T-helper 17 cell (primary cell): ENCODE measurements at places on chromosomes 1 and 21.

- DNase-seq, result no peak
These were observed 6.0 kb upstream of the TRAPPC10 start for GRCh38 chr21:44006017-44006619.

GRCh38 chr1:26102526-26102925 is 9.1 kb upstream of the PDIK1L start:
- DNase-seq, result no peak

DNA sequence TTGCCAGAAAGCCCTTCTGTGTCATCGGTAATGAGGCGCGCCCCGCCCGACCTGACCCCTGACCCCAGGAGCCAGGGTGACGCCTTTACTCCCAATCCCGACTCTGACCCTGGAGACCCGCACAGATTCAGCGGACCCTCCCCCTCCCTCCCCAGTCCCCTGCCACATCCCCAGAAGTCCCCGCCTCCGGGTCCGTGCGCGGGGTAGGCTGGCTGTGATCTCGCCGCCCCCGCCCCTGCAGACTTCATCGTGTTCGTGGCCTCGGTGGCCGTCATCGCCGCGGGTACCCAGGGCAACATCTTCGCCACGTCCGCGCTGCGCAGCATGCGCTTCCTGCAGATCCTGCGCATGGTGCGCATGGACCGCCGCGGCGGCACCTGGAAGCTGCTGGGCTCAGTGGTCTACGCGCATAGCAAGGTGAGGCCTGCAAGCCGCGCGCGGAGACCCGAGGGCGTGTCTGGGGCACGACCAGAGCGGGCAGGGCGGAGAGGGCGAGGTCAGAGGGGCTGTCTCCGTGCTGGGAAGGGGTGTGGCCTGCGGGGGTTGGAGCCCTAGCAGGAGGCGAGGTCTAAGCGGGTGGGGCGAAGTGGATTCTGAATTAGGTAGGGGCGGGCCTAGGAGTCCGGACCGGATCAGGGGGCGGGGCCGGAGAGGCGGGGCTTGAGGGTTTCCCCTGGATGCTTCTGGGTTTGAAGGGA is 34.8 kb downstream of the KCNQ4 start:
- DNase-seq, result peak; percentile 78

DNA sequence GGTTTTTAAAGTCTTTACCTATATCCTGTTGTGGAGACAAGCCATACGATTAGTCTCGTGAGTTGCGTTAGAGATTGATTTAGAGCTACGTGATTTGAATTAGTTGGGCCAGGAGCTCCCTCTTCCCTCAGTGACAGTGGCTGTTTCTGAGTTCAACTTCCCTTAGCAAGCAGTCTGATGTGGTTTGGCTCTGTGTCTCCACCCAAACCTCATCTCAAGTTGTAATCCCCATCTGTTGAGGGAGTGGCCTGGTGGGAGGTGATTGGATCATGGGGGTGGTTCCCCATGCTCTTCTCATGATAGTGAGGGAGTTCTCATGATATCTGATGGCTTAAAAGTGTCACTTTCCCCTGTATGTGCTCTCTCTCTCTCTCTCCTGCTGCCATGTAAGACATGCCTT is 192.9 kb upstream of the PTGFR start:
- DNase-seq, result no peak

DNA sequence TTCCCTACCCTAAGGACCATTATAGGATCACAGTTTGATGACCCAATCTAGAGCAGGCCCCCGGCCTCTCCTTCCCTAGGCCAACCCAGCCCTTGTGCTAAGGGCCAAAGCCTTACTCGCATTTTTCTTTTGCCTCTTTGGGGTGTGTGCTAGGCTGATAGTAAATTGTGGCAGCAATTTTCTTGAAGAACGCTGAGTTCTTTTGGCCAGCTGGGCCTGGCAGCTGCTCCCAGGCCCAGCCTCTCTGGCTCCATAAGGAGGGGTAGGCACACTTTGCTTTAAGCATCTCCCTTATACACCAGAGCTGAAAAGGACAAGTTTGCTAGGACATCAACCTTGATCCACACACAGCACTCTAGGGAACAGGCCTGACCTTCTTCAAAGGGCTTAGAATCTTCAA is 4.2 kb downstream of the OLFML2B start:
- no peak for DNase-seq

- no peak for DNase-seq
These were observed 17.0 kb upstream of the MACF1 start for GRCh38 chr1:39187275-39188046.

DNA sequence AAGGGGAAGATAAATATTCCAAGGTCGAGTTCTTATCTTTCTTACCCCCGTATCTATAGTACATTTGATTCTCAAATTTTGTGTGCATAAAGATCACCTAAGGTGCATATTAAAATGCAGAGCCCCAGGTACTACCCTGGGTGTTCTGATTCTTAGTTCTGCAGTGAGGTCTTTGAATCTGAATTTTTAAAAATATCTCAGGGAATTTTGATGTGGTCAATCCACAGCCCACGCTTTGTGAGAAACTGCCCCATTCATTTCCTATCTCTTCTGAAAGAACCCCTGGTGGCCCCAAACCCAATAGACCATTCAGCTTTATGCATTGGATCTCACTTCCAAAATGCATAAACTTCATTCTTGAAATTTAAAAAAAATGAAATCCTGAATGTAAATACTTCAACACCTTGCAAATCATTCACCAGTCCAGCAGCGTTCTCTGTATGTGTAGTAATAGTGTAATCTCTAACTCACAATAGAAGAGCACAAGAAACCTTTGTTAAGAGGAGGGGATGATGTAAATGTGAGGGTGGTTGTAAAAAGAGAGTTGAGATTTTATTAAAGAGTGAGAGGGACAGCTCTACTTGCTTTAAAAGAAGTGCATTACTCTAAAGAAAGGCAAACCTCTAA is 108.8 kb upstream of the ZP4 start:
- DNase-seq, result no peak

DNA sequence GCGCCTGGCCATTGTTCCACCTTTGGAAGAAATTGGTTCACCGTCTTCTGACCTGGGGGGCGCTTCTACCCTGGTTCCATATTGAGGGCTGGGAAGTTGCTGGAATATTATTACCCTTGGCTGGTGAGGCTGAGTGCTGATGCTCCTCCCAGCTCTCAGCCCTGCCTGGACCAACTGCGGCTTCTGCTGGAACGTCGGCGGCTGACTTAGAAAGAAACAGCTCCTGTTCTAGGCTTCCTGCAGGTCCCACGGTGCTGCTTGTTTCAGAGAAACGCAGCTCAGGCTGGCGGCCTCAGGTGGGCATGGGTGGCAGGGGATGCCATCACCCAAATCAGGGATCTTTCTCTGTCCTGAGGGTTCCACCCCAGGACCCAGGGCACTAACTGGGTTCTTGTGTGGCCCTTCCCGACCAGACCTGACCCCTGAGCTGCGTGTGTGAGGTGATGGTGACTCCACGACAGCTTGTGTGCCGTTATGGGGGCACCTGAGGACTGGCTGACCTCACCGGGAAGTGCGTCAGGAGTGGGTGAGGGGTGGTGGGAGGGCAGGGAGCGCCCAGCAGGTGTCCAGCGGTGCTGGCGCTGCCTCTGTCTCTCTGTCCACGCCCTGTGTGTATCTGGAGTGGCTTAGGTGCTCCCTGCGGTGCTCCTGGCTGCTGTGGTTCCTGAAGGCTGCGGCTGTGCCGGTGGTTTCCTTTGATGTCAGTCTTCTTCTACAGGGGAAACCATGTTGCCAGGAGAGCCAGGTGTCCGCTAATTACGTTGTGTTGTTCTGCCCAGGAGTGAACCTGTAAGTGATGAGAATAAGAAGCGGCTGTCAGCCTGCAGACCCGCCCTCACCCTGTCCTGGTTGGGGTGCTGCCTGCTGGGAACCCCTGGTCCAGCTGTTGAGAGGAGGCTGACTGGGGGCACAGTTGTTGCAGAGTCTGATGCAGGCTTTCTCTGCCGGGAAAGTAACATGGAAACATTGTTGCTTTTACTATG is 8.9 kb downstream of the SKI start:
- DNase-seq, result peak; percentile 65

DNA sequence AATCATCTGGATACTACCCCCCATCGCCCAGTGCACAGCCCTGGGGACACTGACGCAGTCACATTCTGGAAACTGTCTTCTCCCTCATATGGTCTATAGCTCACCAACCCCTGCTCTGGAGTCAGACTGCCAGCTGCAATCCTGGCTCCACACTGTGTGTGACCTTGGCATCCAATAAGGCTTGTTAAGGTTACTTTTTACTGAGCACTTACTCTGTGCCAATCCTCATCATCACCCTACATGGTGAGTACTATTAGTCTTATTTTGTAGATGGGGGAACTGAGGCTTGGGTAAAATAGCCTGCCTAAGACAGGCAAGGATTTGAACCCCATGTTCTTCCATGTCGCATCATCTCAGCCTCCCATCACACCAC is 34.9 kb downstream of the AHDC1 start:
- DNase-seq, result no peak

- no peak for DNase-seq
These were observed 94.6 kb upstream of the ARHGEF16 start for GRCh38 chr1:3359756-3360440.

DNA sequence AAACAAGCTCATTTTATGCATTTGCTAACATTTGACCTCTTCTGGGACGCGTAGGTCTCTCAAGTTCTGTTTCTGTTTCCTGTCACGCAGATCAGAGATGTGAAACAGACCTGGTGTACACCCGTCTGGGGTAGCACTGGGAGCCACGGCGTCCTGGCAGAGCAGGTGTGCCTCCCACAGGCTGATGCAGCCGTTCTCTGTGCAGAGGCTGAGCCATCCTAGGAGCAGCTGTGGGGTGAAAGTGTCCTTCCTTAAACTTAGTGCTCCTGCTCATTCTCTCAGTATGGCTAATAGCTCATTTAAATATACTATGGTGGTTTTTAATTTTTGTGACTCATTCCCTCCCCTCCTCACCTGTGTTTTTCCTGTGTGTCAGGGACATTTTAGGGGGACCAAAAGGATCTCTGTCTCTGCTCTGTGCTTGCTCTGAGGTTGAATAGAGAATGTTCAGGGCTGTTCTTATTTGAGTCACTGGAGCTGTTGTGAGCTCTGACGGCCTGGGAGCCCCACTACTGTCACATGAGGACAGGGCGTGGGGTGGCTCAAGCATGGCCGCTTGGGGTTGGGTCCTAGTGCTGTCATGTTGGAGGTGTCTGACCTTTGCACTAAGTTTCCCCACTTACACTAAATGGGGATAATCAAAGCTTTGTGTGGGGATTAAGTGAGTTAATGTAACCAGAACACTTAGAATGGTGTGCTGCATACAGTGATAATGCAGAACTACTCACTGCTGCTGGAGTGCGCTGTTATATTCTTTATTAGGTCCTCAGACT is 43.0 kb downstream of the GALNT2 start:
- DNase-seq, result no peak

- no peak for DNase-seq
These were observed 996 bp downstream of the CNIH4 start for GRCh38 chr1:224357626-224358124.
